ENCODE measurements at places on chromosomes 2 and 18. TPM values are rescaled to one million over a fixed set of nuclear protein-coding genes. Genes with fewer than 3 reads are reported as not detected.

GRCh38 chr2:174607989-174608865, 10.6 kb upstream of the WIPF1 start:
- H3K27ac ChIP-seq: peak overlapping the region; percentile 99
- peaks cover 97% of the 10 kb centered on the region for H3K4me1 ChIP-seq
- no peak for DNase-seq
- H3K36me3 ChIP-seq: peaks cover 20% of the 10 kb centered on the region
- H3K4me3 ChIP-seq: no peak overlapping the region

GRCh38 chr18:71374294-71375000, 1085.6 kb downstream of the SOCS6 start:
- no peak overlapping the region for H3K4me3 ChIP-seq
- H3K4me1 ChIP-seq: no peaks in the 10 kb centered on the region
- H3K36me3 ChIP-seq: no peaks in the 10 kb centered on the region
- H3K27me3 ChIP-seq: no peaks in the 10 kb centered on the region

DNA sequence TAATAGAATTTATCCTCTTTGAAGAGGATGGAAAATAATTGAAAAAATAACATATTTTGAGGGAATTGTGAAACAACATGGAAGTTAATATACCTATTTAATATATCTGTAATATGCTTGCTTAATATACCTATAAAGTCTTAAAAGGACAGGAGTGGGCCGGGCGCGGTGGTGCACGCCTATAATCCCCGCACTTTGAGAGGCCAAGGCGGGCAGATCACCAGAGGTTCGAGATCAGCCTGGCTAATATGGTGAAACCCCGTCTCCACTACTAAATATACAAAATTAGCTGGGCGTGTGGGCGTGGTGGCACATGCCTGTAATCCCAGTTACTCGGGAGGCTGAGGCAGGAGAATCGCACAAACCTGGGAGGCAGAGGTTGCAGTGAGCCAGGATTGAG, 254.9 kb downstream of the TMX3 start:
- H3K27ac ChIP-seq: no peak overlapping the region
- no peak for DNase-seq
- H3K4me3 ChIP-seq: no peak overlapping the region
- H3K4me1 ChIP-seq: no peaks in the 10 kb centered on the region

Gene PHLPP1
- 5.1 TPM for total RNA-seq

Gene BOLL
- not detected for total RNA-seq

Gene UGT1A4
- not detected for total RNA-seq

Gene PMS1
- 29.7 TPM for total RNA-seq

Gene GATA6
- not detected for total RNA-seq

Gene LOXHD1
- total RNA-seq: not detected
